ENCODE measurements at places on chromosomes 11 and 22. TPM values are rescaled to one million over a fixed set of nuclear protein-coding genes. Genes with fewer than 3 reads are reported as not detected.

The OR9Q1 gene
- polyA plus RNA-seq: not detected

- H3K27me3 ChIP-seq: 0 out of 2 replicates have a peak, but pooled peaks cover 3% of the 10 kb centered on the region
- H3K4me3 ChIP-seq: no peak overlapping the region
- H3K36me3 ChIP-seq: no peaks in the 10 kb centered on the region
- H3K4me1 ChIP-seq: no peaks in the 10 kb centered on the region
- no peak for DNase-seq
These were observed 48.7 kb upstream of the TH start for GRCh38 chr11:2220173-2220771.

DNA sequence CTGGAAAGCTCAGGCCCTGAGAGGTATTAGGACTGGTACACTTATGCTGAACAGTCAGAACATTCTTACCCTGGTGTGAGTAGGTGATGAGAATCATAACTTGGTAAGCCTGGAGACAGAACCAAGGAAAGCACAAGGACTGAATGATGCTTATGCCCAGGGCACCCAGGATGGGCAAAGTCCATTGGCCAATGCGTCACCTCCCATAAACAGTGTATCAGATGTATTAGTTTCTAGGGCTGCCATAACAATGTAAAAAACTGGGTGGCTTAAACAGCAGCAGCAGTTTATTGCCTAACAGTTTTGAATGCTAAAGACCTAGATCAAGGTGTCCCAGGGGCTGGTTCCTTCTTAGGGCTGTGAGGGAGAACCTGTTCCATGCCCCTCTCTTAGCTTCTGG is 107.0 kb downstream of the FAR1 start:
- no peak for DNase-seq
- H3K27ac ChIP-seq: no peak overlapping the region
- no peaks in the 10 kb centered on the region for H3K27me3 ChIP-seq
- H3K4me3 ChIP-seq: no peak overlapping the region
- H3K4me1 ChIP-seq: peaks cover 5% of the 10 kb centered on the region

The RGL4 gene
- polyA plus RNA-seq: not detected

- H3K36me3 ChIP-seq: no peaks in the 10 kb centered on the region
- H3K4me3 ChIP-seq: no peak overlapping the region
- no peaks in the 10 kb centered on the region for H3K27me3 ChIP-seq
- H3K27ac ChIP-seq: no peak overlapping the region
- peaks cover 9% of the 10 kb centered on the region for H3K4me1 ChIP-seq
These were observed 14.3 kb downstream of the CHST1 start for GRCh38 chr11:45651156-45651555.

DNA sequence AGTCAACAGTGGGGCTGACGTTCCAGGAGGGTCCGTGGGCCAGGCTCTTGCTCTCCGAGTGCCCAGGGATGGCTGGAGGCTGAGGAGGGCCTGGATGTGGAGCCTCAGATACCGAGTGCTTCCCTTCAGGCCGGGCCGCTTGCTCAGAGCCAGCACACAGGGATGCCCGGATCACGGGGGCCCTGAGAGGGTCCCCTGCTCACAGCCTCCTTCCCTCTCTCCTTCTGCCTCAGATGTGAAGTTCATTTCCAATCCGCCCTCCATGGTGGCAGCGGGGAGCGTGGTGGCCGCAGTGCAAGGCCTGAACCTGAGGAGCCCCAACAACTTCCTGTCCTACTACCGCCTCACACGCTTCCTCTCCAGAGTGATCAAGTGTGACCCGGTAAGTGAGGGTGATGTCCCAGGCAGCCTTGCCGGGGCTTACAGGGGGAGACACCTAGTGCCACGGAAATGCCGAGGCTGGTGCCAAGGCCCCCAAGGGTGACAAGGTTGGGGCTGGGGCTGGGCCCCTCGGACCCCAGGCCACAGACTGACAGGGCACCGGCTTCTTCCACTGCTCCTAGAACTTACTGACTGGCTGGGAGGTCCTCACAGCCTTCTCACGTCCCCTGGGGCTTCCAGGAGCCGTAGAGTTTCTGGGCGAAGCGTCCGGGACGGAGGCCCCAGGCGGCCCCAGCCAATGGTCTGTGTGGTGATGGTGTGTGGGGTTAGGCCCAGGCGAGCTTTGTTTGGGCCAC is 7.0 kb downstream of the CCND1 start:
- peaks cover 89% of the 10 kb centered on the region for H3K36me3 ChIP-seq
- no peaks in the 10 kb centered on the region for H3K27me3 ChIP-seq
- H3K4me1 ChIP-seq: peaks cover 5% of the 10 kb centered on the region
- no peak overlapping the region for H3K27ac ChIP-seq
- H3K4me3 ChIP-seq: no peak overlapping the region

The ATG2A gene
- 19.8 TPM for polyA plus RNA-seq

DNA sequence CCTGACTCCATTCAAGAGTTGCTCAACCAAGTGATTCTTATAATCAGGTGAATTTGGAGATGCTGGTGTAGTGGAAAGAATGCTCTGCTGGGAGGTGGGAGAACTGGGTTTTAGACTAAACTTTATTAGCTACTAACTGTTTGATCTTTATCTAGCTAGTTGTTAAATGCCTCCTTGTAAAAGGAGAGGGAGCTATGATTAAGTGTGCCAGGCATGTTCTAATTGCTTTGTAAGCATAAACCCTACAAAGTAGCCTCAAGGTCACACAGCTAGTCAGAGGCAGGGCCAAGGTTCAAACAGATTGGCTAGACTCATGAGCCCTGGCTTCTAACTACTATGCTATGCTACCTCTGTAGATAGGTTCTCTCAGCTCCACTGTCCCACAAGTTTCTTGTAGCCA is 105.5 kb downstream of the NXPE2 start:
- no peak for DNase-seq
- no peaks in the 10 kb centered on the region for H3K36me3 ChIP-seq
- no peak overlapping the region for H3K4me3 ChIP-seq
- no peaks in the 10 kb centered on the region for H3K27me3 ChIP-seq

DNA sequence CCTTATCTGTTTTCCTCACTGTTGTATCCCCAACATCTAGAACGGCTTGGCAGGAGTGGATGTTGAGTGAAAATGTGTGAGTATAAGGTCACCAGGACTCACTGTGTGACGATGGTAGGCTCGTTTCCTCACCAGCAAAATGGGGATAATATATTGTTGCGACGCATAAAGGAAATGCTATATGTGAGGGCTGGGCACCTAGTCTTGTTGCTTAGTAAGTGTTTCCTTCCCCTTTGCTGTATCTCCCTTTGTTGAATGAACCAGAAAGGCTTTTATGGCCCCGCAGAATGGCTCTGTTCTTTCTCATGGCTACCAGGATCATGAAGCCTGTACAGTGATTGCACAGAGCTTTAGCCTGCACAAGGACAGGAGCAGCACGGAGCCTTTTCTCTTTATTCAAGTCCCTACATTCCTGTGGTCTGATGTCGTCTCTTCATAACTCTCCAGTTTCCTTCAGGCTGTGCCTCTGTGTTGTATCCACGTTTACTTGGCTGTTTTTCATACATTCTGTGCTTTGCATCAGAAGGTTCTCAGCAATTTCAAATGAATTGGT is 5.4 kb downstream of the TNRC6B start:
- no peak for DNase-seq
- no peaks in the 10 kb centered on the region for H3K27me3 ChIP-seq
- no peaks in the 10 kb centered on the region for H3K36me3 ChIP-seq
- H3K27ac ChIP-seq: no peak overlapping the region

The CDC42EP2 gene
- 13.3 TPM for polyA plus RNA-seq

- no peaks in the 10 kb centered on the region for H3K27me3 ChIP-seq
- no peaks in the 10 kb centered on the region for H3K36me3 ChIP-seq
- H3K27ac ChIP-seq: no peak overlapping the region
- DNase-seq: no peak
- H3K4me3 ChIP-seq: no peak overlapping the region
These were observed 6.4 kb downstream of the LMO2 start for GRCh38 chr11:33885338-33886005.

The APBB1 gene
- 44.7 TPM for polyA plus RNA-seq

DNA sequence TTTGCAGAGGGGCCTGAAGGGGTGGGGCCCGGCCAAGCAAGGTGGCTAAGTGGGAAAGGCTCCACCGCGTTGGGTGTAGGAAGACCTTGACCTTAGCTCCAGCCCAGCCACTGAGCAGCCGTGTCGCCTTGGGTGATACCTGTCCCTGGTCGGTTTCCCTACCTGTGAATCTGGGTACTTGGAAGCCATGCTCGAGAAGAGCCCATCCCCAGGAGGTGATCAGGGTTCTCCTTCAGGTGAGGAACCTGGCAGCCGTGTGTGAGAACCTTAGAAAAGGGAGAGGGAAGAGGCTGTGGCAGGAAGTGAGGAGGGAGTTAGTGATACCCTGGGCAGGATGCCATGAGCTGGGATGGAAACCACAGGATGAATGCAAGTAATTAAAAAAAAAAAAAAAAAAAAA is 21.6 kb downstream of the PPARA start:
- H3K27me3 ChIP-seq: no peaks in the 10 kb centered on the region
- no peaks in the 10 kb centered on the region for H3K36me3 ChIP-seq
- no peak for DNase-seq
- no peaks in the 10 kb centered on the region for H3K4me1 ChIP-seq
- no peak overlapping the region for H3K27ac ChIP-seq

The HBB gene
- not detected for polyA plus RNA-seq

GRCh38 chr11:129260750-129261149 is 68.6 kb upstream of the ARHGAP32 start:
- no peak overlapping the region for H3K4me3 ChIP-seq
- DNase-seq: no peak
- peaks cover 5% of the 10 kb centered on the region for H3K4me1 ChIP-seq
- no peak overlapping the region for H3K27ac ChIP-seq

The MEI1 gene
- polyA plus RNA-seq: 0.38 TPM

The RELT gene
- polyA plus RNA-seq: 3.4 TPM

GRCh38 chr11:66258473-66258893 is 10.0 kb upstream of the RAB1B start:
- DNase-seq: no peak
- no peaks in the 10 kb centered on the region for H3K27me3 ChIP-seq
- H3K36me3 ChIP-seq: peaks cover 9% of the 10 kb centered on the region
- peaks cover 5% of the 10 kb centered on the region for H3K4me1 ChIP-seq
- H3K27ac ChIP-seq: no peak overlapping the region

GRCh38 chr22:17201285-17201945 is 17.8 kb downstream of the ADA2 start:
- no peaks in the 10 kb centered on the region for H3K36me3 ChIP-seq
- no peak overlapping the region for H3K27ac ChIP-seq
- no peak for DNase-seq
- H3K27me3 ChIP-seq: no peaks in the 10 kb centered on the region
- H3K4me1 ChIP-seq: peaks cover 16% of the 10 kb centered on the region

DNA sequence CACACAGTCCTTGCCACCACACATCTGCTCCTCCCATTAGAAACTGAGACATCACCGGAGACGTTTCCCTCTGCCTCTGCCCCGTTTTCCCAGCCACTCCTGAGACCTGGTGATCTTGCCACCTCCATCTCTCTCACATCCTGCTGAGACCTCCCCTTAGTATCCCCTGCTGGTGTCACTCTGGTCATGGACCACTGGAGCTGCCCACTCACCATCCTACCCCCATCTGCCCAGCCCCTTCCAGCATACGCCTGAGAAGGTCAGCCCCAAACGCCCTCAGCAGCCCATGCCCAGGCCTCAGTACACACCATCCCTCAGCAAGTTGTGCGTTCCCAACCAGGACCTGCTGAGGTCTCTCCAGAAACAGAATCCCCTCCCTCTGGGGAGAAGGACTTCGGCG is 64.3 kb downstream of the SHANK2 start:
- no peaks in the 10 kb centered on the region for H3K27me3 ChIP-seq
- no peak overlapping the region for H3K4me3 ChIP-seq
- no peak for DNase-seq
- no peak overlapping the region for H3K27ac ChIP-seq

DNA sequence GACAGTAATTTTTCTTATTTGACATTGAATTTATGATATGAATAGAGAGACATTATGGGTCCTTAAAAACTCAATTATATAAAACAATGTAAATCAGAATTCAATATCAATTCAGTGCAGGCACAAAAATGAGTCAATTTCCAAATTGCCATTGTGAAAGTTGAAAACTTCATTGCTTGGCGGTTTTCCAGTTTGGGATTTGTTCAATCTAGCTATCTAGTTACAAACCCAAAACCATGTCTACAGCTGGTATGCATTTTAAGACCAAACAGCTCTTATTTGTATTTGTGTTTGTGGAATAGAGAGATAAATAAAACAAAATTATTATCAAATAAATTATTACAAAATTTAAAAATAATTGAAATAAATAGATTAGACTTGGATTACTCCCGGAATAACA is 1206.6 kb upstream of the RAG2 start:
- no peaks in the 10 kb centered on the region for H3K27me3 ChIP-seq
- H3K27ac ChIP-seq: no peak overlapping the region
- no peak overlapping the region for H3K4me3 ChIP-seq
- no peak for DNase-seq
- H3K4me1 ChIP-seq: no peaks in the 10 kb centered on the region

DNA sequence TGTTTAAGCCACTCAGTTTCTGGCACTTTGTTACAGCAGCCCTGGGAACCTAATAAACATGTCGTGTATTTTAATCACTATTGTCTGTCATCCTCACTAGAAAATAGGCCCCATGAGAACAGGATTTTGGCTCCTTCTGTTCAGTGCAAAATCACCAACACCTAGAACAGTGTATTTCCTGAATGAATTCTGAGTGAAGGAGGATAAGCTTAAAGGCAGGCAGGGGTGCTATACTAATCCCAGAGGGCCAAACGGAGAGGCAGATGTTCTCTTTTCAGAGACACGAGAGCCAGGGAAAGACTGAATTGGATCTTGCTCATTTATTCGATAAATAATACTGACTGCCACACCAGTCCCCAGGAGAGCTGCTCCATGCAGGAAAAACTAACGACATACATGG is 10.4 kb downstream of the SMCO4 start:
- no peak overlapping the region for H3K27ac ChIP-seq
- DNase-seq: no peak
- H3K27me3 ChIP-seq: no peaks in the 10 kb centered on the region
- H3K36me3 ChIP-seq: no peaks in the 10 kb centered on the region

The PGM2L1 gene
- 5.0 TPM for polyA plus RNA-seq

- no peaks in the 10 kb centered on the region for H3K27me3 ChIP-seq
- H3K27ac ChIP-seq: no peak overlapping the region
- no peaks in the 10 kb centered on the region for H3K36me3 ChIP-seq
- H3K4me1 ChIP-seq: no peaks in the 10 kb centered on the region
These were observed 21.4 kb upstream of the ACER3 start for GRCh38 chr11:76839311-76839710.

The CEND1 gene
- polyA plus RNA-seq: 1.3 TPM

- no peaks in the 10 kb centered on the region for H3K27me3 ChIP-seq
- no peak for DNase-seq
- no peaks in the 10 kb centered on the region for H3K36me3 ChIP-seq
- no peak overlapping the region for H3K27ac ChIP-seq
- H3K4me1 ChIP-seq: no peaks in the 10 kb centered on the region
- no peak overlapping the region for H3K4me3 ChIP-seq
These were observed 102.3 kb downstream of the PRR5L start for GRCh38 chr11:36398231-36398953.

The OR4A16 gene
- polyA plus RNA-seq: not detected

- H3K27ac ChIP-seq: no peak overlapping the region
- no peaks in the 10 kb centered on the region for H3K4me1 ChIP-seq
These were observed 153.6 kb downstream of the RCN1 start for GRCh38 chr11:32244453-32244852.

Measured in H1 (cell line).